Astrocyte (in vitro differentiated cells and primary cell): ENCODE measurements at places on chromosomes 5 and 9. TPM values are rescaled to one million over a fixed set of nuclear protein-coding genes. Genes with fewer than 3 reads are reported as not detected.

DNA sequence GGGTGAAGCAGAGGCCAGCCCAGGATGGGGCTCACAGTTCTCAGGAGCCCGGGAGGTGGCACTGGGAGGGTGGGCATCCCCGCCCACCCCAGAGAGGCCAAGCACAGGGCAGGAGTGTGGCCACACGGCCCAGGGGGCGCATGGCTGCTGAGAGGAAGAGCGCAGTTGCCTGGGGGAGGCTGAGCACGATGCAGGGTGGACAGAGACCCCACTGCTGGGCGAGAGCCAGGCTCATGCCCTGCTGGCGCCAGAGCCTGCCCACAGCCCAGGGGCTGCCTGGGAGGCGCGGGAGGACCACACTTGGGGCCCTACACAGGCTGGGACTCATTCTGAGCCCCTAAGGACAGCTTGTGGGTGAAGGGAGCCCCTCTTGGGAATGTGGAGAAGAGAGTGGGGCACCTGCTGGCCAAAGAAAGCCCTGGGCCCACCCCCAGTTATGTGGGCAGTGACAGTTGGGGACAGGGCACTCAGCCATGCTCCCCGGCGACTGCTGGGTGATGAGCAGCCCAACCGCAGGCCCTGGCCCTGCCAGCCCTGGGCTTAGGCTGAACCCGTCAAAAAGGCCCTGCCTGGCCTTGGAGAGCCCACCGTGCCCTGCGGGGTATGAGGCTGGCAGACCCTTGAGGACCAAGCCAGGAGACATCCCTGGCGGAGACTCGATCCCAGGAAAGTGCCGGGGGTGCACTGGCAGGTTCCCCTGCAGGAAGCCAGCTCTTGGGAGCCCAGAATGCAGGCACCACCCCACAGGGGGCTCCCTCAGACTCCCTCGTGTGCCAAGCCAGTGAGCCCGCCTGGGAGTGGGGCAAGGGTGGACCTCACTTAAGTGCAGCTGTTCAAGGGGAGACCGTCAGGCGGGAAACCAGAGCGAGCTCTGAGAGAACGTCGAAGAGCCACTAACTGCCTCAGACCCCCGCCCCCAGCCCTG, 21.6 kb upstream of the CAMSAP1 start:
- H3K36me3 ChIP-seq = peaks cover 4% of the 10 kb centered on the region
- H3K4me1 ChIP-seq = peaks cover 16% of the 10 kb centered on the region
- no peak overlapping the region for H3K4me3 ChIP-seq
- H3K27me3 ChIP-seq = no peaks in the 10 kb centered on the region

GRCh38 chr9:88952086-88952615, 39.1 kb upstream of the S1PR3 start:
- DNase-seq = no peak
- H3K27ac ChIP-seq = no peak overlapping the region
- peaks cover 55% of the 10 kb centered on the region for H3K4me1 ChIP-seq
- no peaks in the 10 kb centered on the region for H3K27me3 ChIP-seq
- no peaks in the 10 kb centered on the region for H3K36me3 ChIP-seq

- H3K36me3 ChIP-seq = no peaks in the 10 kb centered on the region
- peaks cover 4% of the 10 kb centered on the region for H3K4me1 ChIP-seq
These were observed 4.5 kb downstream of the SLF1 start for GRCh38 chr5:94623011-94623410.

- no peaks in the 10 kb centered on the region for H3K27me3 ChIP-seq
- H3K36me3 ChIP-seq = no peaks in the 10 kb centered on the region
- no peak overlapping the region for H3K27ac ChIP-seq
- DNase-seq = peak; percentile 55
- H3K4me1 ChIP-seq = no peaks in the 10 kb centered on the region
These were observed 37.0 kb upstream of the PIK3R1 start for GRCh38 chr5:68178579-68178978.

- H3K4me3 ChIP-seq = no peak overlapping the region
- DNase-seq = no peak
- H3K4me1 ChIP-seq = peaks cover 3% of the 10 kb centered on the region
- H3K36me3 ChIP-seq = no peaks in the 10 kb centered on the region
- no peak overlapping the region for H3K27ac ChIP-seq
These were observed 47.2 kb downstream of the F2R start for GRCh38 chr5:76763136-76763535.

CCDC69 gene
- total RNA-seq = 2.0 and 4.1 TPM in 2 replicates

GRCh38 chr5:172044631-172045314, 38.3 kb upstream of the FBXW11 start:
- no peak for DNase-seq
- H3K27ac ChIP-seq = no peak overlapping the region
- peaks cover 2% of the 10 kb centered on the region for H3K36me3 ChIP-seq
